ENCODE measurements at places on chromosomes 6 and 20.

DNA sequence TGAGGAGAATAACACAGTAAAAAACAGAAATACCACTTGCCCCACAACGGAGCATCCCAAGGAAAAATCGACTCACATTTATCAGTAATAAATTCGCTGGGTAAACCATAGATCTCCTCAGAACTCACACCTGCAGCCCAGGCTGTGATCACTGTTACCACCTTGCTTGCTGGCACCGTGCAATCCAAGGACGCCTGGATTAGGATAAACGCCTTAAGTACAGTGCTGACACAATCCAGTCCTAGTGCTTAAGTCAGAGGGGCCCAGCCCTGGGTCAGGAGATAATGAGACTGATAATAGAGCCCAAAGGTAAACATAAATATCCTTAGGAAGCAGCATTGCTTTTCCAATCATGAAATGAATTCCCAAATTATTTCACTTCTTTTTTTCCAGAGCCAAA lies 62.5 kb downstream of the EPB41L2 start:
- no peak for DNase-seq

DNA sequence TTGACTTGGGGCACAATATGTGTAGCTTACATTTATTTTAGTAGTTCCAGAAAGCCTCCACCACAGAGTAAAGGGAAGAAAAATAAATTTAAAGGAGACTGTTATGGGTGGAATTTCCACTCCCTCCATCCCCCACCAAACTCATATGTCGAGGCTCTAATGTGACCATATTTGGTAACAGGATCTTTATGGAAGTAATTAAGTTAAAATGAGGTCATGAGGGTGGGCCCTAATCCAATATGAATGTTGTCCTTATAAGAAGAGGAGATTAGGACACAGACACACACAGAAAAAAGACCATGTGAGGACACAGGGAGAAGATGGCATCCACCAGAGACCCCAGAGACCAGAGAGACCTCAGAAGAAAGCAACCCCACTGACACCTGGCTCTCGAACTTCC lies 189.7 kb downstream of the EDN1 start:
- no peak for DNase-seq

DNA sequence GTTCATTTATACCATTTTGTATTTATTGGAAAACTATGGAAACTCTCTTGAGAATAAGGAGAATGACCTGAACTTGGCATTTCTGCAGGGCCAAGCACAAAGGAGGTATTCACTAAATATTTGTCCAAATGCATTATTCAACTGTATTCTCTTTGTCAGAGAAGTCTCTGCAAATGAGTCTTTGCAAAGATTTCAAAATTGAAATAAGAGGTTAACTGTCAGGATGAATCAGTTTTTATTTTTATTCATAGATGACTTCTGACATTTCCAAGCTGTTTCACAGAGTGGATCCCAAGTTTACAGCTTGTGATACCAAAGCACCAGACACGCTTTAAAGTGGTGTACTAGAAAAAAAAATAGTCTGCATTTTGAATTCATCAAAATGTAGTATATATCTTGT lies 131.6 kb downstream of the UTRN start:
- no peak for DNase-seq

GRCh38 chr20:61292391-61292790 lies 40.3 kb downstream of the CDH4 start:
- no peak for DNase-seq

GRCh38 chr20:48970681-48971365 lies 49.3 kb downstream of the ARFGEF2 start:
- no peak for DNase-seq

- DNase-seq = no peak
Observed at GRCh38 chr6:130761286-130761685, 65.9 kb upstream of the SMLR1 start.

- no peak for DNase-seq
Observed at GRCh38 chr20:22985239-22985778, 49.8 kb upstream of the SSTR4 start.

DNA sequence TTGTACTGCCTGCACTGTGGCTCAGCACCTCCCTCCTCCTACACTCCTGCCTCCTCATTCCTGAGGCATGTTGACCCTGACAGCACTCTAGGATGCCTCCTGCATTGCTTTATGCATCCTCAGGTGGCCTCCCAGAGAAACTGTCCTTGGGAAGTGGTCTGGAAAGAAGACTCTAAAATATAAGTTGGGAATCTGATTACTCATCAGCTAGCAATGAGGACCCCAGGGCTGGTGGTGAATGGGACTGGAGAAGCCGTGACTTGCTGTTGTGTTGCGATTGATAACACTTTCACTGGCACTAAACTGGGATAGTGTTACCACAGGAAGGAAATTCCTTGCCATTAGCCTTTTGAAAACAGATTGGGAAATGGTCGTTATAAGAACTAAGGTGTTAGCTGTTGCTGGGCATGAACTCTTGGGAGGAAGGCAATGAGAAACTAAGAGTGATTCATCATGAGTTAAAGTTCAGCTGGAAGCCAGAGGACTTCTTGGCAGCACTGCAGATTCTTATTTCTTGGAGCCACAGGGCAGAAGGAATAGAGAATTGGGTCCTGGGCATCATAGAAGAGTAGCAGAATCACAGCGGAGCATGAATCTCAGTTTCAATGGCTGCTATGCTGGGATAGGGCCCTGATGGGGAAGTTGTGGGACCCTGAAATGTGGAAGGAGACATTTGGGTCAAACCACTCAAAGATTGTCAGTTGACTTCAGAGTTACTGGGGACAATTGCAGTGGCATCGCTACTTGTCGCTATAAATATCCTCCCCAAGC lies 10.1 kb upstream of the SIRPD start:
- no peak for DNase-seq

DNA sequence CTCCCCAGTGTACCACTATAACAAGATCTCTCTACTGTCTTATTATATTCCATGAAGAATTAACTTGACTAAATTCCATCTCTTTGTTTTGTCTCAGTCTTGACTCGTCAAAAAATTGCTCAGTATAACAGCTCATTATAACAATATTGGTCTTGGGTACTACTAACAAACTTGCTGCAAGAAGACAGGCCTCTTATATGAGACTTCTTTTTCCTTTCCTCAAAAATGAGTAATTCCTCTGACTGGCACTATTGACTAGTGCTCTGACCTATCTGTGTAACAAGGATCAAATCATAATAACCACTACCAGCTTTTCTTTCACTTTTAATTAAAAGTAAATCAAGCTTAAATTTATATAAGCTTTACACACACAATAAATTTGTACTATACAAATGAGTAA lies 91.3 kb upstream of the THEMIS start:
- DNase-seq = no peak

Measured in CD8-positive, alpha-beta memory T cell (primary cell).